ENCODE measurements at places on chromosomes 1 and 21.
A peak's percentile ranks its signal among the peaks of the same experiment; 100 is the strongest.

- no peak for DNase-seq
These were observed 469.8 kb downstream of the USP25 start for GRCh38 chr21:16199539-16199938.

- DNase-seq: no peak
These were observed 41.3 kb upstream of the OSBPL9 start for GRCh38 chr1:51575406-51576084.

DNA sequence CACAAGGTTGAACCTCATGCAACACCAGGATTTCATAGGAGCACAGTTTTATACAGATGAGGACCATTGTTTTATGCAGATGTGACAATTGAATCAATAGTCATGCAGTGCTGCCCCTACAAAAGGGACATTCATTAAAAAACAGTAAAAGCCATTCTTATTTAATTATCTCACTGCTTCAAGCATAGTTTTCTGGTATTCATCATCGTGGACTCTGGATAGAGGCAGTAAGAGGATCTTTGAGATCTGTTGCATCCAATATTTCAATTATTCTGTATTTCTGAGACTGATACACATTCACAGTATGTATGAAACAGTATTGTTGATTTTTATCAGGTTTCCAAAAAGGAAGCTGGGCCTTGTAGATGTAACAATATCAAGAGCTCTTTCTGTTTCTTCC, 237.6 kb downstream of the RYR2 start:
- DNase-seq: no peak

DNA sequence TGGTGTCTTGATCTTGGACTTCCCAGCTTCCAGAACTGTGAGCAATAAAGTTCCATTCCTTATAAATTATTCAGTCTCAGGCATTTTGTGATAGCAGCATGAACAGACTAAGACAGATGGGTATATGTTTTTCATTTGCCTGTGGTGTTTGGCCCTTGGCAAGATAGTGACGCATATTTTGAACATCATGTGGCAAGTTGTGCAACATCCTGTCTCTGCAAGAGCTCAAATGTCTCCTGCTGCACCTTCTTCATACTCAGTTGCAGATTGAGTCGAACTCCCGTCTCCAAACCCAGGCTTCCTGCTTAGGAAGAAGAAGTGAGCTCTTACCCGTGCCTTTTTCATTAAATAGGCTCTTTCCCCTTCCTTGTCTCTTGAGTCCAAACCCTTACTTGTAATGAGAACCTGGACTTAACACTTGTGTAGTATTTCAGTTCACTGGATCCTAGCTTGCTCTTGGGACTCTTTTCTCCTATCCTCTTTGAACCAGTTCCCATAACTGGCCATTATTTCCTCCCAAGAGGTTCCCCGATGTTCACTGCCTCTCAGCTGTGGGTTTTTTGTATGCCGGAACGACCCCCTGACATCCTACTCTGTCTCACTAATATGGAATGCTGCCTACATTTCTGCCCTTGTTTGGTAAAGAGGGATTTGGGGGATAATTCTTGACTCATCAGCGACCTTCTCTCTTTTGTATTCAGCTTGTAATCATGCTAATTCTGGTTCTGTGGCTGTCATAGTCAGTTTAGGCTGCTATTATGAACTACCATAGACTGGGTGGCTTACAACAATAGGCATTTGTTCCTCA, 125.0 kb upstream of the KCNK2 start:
- DNase-seq: no peak

GRCh38 chr1:230787471-230787870, 40.3 kb downstream of the CAPN9 start:
- no peak for DNase-seq

DNA sequence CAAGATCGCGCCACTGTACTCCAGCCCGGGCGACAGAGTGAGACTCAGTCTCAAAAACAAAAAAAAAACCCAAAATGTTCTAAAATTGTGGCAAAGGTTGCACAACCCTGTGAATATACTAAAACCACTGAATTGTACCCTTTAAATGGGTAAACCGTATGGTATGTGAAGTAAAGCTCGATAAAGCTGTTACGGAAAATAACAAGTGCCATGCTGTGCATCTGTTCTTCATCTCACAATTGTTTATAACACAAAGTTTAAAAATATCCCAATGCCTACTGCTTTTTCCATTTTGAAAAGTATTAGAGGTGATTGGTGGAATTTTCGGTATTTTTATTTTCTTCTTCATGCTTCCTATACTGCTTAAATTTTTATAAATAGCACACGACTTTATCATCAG, 111.5 kb downstream of the ENAH start:
- DNase-seq: no peak

DNA sequence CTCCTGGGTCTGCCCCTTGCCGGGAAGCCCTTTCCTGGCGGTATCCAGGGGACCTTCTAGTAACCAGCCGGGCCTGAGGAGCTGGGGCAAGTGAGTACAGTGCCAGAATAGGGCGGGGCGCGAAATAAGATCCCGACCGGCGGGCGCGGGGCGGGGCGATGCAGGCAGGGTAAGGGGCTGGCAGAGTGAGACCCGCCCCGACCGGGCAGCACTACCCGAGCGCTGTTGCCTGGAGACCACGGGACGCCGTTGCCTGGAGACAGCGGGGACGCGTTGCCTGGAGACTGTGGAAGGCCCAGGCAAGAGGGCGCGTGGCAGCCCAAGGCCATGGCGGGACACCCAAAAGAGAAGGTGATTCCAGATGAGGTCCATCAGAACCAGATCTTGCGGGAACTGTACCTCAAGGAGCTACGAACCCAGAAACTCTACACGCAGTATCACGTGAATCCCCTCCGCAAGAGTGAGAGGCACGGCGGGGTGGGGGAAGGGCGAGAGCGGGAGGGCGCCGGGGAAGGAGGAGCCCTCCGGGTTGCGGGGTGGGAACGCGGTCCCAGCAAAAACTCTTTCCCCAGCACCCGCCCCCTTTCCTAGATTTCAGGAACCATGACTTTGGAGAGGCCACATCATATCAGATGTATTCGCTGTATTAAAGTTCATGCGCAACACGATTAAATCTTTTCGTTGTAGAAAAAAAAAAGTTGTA, 24.3 kb downstream of the EBNA1BP2 start:
- peak; percentile 12 for DNase-seq

GRCh38 chr1:34477632-34478141, 277.2 kb upstream of the GJB5 start:
- DNase-seq: no peak

DNA sequence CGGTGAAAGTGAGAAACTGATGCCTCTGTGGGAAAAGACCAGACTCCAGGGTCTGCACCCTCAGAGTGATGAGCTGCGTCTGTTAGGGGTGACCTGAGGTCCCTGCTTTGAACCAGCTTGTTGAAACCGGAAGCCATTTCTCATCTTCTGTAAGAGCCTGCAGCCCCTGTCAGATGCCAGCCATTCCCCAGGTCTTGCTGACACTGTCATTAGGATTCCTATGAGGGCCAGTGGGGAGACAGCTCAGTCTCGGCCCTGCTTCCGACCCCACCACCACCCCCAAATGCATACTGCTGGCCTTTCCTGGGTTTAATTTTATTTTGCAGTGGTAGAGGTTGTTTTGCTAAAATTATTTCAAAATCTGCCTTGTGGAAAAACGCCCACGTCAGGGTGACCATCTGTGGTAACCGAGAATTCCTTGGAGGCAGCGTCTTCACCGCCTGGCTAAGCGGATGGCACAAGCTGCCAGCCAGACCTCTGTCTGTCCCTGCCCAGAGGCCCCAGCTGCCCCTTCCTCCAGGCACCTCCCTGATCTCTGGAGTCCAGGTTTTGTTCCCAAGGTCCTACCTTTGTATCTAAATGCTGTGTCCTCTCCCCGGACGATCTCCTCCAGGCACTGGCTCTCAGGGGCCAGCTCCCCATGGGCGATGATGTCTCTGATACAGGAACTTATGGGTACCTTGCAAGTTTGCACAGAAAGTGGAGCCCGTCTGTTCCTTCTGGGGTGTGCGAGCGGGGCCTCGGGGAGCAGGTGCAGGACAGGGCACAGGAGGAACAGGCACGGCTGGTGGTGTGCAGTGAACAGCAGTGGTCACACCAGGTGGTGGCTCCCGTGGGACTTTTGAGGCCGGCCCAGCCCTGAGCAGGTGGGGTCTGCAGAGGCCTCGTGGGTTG, 49.9 kb downstream of the PRKCZ start:
- no peak for DNase-seq
